ENCODE measurements at places on chromosomes 11 and 22.

GRCh38 chr22:30224161-30224857 lies 22.2 kb downstream of the LIF start:
- no peak for DNase-seq

DNA sequence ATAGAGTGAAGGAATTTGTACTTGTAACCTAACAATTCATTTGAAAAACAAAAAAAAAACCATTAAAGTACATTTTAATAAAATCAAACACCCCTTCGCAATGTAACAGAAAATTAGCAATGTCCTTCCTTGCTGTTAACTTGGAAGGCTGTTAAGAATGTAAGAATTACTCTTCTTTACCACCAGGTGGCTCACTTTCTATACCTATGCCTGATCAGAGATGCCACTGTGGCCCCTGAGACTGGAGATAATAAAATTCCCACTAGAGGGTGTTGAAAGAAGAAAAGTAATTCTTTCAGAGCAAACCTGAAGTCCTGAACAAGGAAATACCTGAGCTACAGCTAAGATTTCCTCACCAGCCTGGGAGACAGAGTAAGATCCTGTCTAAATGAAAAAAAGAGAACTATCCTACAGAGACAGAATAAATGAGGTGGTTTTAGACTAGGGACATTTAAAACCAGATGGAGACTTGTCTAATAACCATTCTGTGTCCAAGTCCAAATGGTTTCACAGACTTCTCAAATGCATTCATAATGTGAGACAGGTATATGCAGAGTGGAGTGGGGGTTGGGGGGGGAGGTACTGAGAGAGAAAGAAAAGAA lies 1089.3 kb downstream of the FAM181B start:
- peak; percentile 56 for DNase-seq

GRCh38 chr11:38252620-38253019 lies 1654.6 kb upstream of the RAG2 start:
- DNase-seq = no peak

DNA sequence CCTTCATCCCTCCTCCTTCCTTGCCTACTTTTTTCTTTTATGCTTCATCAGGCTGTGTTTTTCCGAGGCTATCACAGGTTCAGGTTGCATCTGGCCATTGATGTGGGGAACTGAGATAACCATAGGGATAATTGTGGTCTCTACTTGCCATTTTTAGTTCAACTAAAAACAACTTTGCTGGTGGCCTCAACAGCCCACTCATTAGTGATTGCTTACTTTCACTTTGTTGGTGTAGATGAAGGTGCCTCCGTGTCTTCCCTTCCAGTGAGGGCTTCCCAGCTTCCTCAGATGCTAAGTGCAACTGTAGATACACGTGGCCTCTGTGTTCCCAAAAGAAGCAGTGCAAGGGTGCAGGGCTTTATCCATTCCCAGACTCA lies 35.0 kb downstream of the KCNJ1 start:
- no peak for DNase-seq

- DNase-seq = no peak
Measured at GRCh38 chr11:128326791-128327190, 260.6 kb downstream of the ETS1 start.

- DNase-seq = no peak
Measured at GRCh38 chr11:120288021-120288420, 37.1 kb upstream of the TLCD5 start.

- peak; percentile 50 for DNase-seq
Measured at GRCh38 chr11:76151556-76152085, 54.7 kb downstream of the WNT11 start.

DNA sequence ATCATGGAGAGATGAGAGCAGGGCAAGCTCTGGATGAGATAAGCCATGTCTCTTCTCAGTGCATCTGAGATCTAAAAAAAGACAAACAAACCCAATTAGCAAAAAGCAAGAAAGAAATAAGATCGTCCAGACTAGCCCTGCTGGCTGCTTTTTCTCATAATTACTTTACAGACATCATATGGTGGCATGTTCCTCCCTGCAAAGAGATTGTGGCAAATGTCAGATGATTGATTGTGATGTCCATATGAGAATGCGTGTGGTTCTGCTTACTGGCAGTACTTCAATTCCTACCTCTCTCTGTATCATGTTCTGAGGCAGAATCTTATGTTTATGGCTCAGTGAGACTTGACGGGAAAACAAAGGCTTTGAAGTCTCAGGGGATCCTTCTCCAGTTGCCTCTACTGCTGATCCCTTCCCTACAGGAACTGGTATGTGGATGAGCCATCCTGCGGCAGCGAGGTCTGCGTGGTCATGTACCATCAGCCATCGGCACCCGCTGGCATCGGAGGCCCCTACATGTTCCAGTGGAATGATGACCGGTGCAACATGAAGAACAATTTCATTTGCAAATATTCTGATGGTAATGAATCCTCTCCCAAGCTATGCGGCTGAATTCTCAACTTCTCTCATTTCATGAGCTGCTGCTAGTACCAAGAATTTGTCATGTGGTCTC lies 8.8 kb downstream of the LAYN start:
- peak; percentile 12 for DNase-seq

- no peak for DNase-seq
Measured at GRCh38 chr22:31363885-31364465, 17.8 kb upstream of the PATZ1 start.

- DNase-seq = no peak
Measured at GRCh38 chr11:31974366-31975136, 116.3 kb upstream of the RCN1 start.

GRCh38 chr22:18110194-18110953 lies at the start of gene TUBA8:
Gene TUBA8, plus strand, starts transcription at chr22:18110809. Its CDS starts 57 bp downstream, at chr22:18110866.
- no peak for DNase-seq

GRCh38 chr11:69732910-69733309 lies 29.1 kb upstream of the FGF19 start:
- no peak for DNase-seq

GRCh38 chr11:24181395-24182047 lies 315.3 kb upstream of the LUZP2 start:
- DNase-seq = no peak

GRCh38 chr22:41951898-41952474 lies at the start of gene SMIM45:
Gene SMIM45, plus strand, starts transcription at chr22:41952150.
- DNase-seq = no peak

- no peak for DNase-seq
Measured at GRCh38 chr22:45997077-45997776, 20.3 kb upstream of the WNT7B start.

DNA sequence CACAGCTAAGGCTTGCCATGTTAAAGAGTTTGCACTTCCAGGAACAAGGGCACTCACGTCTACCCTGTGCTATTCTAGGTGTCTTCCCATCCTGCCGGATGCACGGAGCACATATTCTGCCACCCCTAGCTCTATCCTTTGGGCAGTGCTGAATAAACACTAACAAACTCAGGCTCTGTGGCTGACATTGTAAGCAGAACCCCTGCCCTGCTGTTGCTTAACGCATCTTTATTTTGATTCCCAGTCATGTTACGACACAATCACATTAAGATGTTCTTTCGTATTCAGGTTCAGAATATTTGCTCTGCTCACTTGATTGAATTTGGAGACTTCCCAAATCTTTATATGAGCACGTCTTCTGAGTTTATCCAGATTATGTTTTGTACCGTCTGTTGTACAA lies 3.7 kb upstream of the HDHD5 start:
- DNase-seq = no peak

GRCh38 chr11:18615628-18616392 lies 16.2 kb downstream of the MISFA start:
- DNase-seq = no peak

GRCh38 chr11:75174781-75175370 lies 24.0 kb downstream of the SLCO2B1 start:
- no peak for DNase-seq

All from NCI-H187 treated with DMSO at 0.1 percent for 48 hours (cell line).